ENCODE measurements at places on chromosomes 3 and 15.

- no peaks in the 10 kb centered on the region for H3K27me3 ChIP-seq
- no peak overlapping the region for H3K4me3 ChIP-seq
- no peak for DNase-seq
- no peaks in the 10 kb centered on the region for H3K4me1 ChIP-seq
- no peaks in the 10 kb centered on the region for H3K36me3 ChIP-seq
- H3K27ac ChIP-seq = no peak overlapping the region
These were observed 22.6 kb downstream of the BHLHE40 start for GRCh38 chr3:5001805-5002173.

DNA sequence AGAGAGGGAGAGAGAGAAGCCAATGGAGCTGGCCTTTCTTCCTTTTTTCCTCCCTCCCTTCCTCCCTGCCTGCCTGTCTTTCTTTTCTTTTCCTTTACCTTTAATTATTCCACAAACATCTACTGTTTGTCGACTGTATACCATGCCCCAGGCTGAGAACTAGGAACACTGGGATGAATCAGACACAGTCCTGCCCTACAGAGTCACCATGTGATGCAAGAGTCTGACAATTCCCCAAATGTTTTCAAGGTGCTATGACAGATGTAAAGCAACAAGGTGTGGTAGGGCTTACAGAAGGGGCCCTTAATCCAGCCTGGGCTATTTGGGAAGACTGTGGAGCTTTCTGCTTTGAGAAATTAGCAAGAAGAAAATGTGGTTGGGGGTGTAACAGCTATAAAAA lies 4.0 kb upstream of the SPSB4 start:
- H3K4me1 ChIP-seq = peaks cover 14% of the 10 kb centered on the region
- H3K4me3 ChIP-seq = no peak overlapping the region
- no peak for DNase-seq
- H3K27me3 ChIP-seq = no peaks in the 10 kb centered on the region

DNA sequence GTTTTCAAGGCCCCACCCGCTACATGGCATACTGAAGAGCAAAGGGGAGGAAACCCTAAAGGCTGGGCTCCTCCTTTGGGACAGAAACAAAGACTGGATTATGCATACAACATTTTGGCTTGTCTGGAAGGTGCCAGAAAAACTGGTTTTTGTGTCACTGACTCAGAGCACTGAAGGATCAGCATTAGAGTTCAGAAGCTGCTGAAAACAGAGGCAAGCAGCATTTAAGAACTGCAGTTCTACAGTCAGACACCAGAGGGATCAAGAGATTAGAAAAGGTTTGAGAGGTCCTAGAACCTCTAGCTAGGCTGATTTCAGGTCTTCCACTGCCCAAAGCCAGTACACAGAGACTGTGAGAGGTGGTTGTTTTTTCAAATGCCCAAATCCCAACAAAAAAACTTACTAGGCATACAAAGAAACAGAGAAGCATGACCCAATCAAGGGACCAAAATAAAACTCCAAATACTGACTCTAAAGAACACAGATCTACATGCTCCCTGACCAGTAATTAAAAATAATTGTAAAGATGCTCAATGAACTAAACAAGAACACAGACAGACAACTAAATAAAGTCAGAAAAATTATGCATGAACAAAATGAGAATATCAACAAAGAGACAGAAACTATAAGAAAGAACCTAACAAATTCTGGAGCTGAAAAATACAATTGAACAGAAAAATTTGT lies 91.2 kb downstream of the SENP2 start:
- no peaks in the 10 kb centered on the region for H3K27me3 ChIP-seq
- H3K36me3 ChIP-seq = no peaks in the 10 kb centered on the region
- DNase-seq = no peak
- no peak overlapping the region for H3K4me3 ChIP-seq
- no peak overlapping the region for H3K27ac ChIP-seq
- no peaks in the 10 kb centered on the region for H3K4me1 ChIP-seq

DNA sequence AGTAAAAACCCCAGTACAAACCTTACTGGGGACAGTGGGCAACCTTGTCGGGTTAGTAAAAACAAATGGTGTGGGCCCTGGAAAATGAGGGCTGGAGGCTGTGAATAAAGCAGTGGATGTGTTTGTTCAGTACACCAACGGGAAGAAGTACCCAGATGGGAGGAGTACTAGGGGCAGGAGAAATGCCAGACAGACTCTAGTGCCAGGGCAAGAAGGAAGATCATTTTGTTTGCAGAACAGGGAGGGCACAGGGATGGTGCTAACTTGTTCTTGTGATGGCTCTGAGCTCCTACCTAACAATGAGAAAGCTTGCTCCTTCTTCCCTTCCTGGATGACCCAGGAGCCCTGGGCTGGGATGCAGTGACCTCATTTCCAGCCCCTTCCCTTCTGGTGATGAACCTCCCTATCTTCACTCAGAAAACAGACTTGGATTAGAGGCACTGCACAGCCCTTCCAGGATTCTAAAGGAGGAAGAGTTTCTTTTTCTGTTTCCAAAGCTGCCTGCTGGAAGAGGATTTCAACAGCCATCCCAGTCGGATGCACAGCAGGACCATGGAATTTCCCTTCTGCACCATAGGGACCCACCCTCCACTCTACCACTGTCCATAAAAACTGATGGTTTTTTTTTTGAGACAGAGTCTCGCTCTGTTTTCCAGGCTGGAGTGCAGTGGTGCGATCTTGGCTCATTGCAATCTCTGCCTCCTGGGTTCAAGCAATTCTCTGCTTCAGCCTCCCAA lies 6.1 kb downstream of the RASSF1 start:
- DNase-seq = no peak
- H3K4me1 ChIP-seq = peaks cover 48% of the 10 kb centered on the region
- H3K27ac ChIP-seq = peak overlapping the region; percentile 30
- H3K4me3 ChIP-seq = no peak overlapping the region
- H3K36me3 ChIP-seq = peaks cover 23% of the 10 kb centered on the region

DNA sequence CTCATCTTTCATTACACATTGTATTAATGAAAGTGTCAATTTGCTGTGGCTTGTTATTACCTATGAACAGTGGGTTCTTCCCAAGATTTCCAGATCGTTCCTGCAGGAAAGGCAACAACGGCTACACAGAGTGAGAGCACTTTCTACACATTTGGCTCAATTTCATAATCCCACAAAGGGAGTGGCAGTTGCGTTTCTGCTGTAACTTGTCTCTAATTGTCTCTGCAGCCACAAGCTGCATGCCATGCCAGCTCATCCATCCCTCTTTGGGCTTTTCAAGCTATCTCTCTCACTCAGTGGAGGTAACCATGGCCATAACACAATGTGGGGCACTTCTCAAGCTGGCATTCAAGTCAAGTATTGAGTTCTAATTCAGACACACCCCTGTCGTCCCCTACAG lies 27.7 kb upstream of the CPNE4 start:
- no peak overlapping the region for H3K27ac ChIP-seq
- H3K36me3 ChIP-seq = no peaks in the 10 kb centered on the region
- no peak for DNase-seq
- H3K27me3 ChIP-seq = no peaks in the 10 kb centered on the region
- no peak overlapping the region for H3K4me3 ChIP-seq

GRCh38 chr3:129025691-129026435 lies 24.8 kb downstream of the EFCC1 start:
- no peaks in the 10 kb centered on the region for H3K36me3 ChIP-seq
- no peak for DNase-seq
- H3K4me1 ChIP-seq = peaks cover 13% of the 10 kb centered on the region
- H3K27ac ChIP-seq = no peak overlapping the region
- no peaks in the 10 kb centered on the region for H3K27me3 ChIP-seq

GRCh38 chr15:31160297-31160696 lies 58.8 kb upstream of the TRPM1 start:
- H3K36me3 ChIP-seq = no peaks in the 10 kb centered on the region
- H3K27ac ChIP-seq = no peak overlapping the region
- no peaks in the 10 kb centered on the region for H3K27me3 ChIP-seq

DNA sequence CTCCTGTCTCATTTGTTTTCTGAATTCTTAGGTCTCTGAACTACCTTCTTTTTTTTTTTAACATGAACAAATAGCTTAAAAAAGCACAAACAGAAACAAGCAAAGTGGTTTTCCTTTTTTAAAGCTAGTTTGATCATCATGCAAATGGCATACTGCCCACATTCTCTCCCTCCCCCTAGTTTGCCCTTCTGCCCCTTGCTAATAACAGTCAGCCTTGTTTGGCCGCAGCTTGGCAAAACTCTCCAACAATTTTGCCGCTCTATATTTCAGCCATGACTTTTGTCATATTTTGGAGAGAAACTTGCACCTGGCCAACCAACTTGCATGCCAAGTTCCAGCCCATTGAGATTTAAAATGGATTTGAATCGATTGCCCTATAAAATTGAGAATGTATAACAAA lies 666.0 kb upstream of the NR2F2 start:
- peak; percentile 10 for DNase-seq
- H3K4me1 ChIP-seq = no peaks in the 10 kb centered on the region
- H3K27ac ChIP-seq = no peak overlapping the region
- H3K27me3 ChIP-seq = no peaks in the 10 kb centered on the region

GRCh38 chr3:34213478-34213877 lies 415.0 kb downstream of the PDCD6IP start:
- peak; percentile 43 for DNase-seq
- H3K27ac ChIP-seq = no peak overlapping the region
- H3K4me1 ChIP-seq = peaks cover 11% of the 10 kb centered on the region
- no peaks in the 10 kb centered on the region for H3K36me3 ChIP-seq

DNA sequence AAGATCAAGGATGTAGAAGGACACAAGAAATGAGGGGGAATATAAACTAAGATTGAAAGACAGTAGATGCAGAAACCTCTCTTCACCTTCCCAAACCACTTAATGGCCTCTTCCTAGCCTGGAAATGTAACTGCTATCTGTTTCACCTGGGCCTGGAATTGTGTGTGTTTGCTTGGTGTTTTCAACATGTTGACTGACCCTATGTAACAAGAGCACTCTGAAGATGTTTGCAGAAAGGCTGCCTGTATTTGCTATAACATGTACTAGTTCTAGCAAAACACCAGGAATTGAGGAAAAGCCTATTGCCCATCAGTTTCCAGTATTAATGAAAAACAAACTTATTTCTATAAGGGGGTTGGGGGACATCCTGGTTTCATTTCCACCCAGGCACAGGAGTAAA lies 248.3 kb downstream of the WDR72 start:
- H3K27ac ChIP-seq = no peak overlapping the region
- no peaks in the 10 kb centered on the region for H3K36me3 ChIP-seq
- no peaks in the 10 kb centered on the region for H3K27me3 ChIP-seq

- H3K4me1 ChIP-seq = no peaks in the 10 kb centered on the region
- no peaks in the 10 kb centered on the region for H3K27me3 ChIP-seq
- H3K36me3 ChIP-seq = no peaks in the 10 kb centered on the region
- H3K27ac ChIP-seq = no peak overlapping the region
- no peak for DNase-seq
- H3K4me3 ChIP-seq = no peak overlapping the region
These were observed 540.9 kb downstream of the MAGI1 start for GRCh38 chr3:65497846-65498245.

DNA sequence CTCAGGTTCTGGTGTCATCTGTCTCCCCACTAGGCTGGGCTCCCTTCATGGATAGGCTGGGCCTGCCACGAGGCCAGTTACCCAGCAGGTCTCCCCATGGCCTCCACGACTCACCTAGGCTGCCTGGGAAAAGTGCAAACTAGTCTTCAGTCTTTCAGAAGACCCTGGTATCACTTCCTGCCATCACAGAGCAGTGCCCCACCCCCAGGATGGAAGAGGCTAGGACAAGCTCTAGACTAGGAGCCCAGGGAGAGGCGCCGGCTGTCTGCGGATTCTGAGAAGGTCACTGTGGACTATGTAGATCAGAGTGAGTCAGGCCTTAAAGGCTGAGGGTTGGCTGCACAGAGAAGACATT lies 63.7 kb downstream of the CORO2B start:
- DNase-seq = no peak
- H3K27ac ChIP-seq = no peak overlapping the region
- H3K4me1 ChIP-seq = no peaks in the 10 kb centered on the region
- H3K4me3 ChIP-seq = no peak overlapping the region
- no peaks in the 10 kb centered on the region for H3K27me3 ChIP-seq

GRCh38 chr15:90761629-90762028 lies 44.5 kb downstream of the BLM start:
- H3K27me3 ChIP-seq = no peaks in the 10 kb centered on the region
- H3K4me1 ChIP-seq = no peaks in the 10 kb centered on the region
- no peak for DNase-seq
- no peak overlapping the region for H3K27ac ChIP-seq
- no peak overlapping the region for H3K4me3 ChIP-seq

DNA sequence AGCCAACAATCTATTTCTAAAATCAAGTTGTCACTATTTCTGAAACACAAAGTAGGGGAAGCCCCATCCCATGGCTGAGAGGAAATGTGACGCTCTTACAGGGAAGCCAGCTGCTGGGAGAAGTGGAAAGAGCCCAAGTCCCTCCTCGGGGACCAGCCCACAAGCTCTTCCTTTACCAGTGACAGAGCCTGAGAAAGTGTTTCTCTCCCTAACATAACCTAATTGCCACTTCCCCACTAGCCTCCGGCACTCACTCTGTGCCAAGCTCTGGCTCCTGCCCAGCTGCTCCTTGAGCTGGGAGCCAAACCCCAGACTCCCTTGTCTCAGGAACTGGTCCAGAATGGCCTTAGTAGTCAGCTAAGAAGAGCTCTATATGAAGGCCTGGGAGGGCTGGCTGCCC lies 42.9 kb downstream of the TNFAIP8L3 start:
- DNase-seq = no peak
- H3K4me3 ChIP-seq = no peak overlapping the region
- H3K27ac ChIP-seq = no peak overlapping the region
- no peaks in the 10 kb centered on the region for H3K27me3 ChIP-seq
- H3K4me1 ChIP-seq = peaks cover 13% of the 10 kb centered on the region

DNA sequence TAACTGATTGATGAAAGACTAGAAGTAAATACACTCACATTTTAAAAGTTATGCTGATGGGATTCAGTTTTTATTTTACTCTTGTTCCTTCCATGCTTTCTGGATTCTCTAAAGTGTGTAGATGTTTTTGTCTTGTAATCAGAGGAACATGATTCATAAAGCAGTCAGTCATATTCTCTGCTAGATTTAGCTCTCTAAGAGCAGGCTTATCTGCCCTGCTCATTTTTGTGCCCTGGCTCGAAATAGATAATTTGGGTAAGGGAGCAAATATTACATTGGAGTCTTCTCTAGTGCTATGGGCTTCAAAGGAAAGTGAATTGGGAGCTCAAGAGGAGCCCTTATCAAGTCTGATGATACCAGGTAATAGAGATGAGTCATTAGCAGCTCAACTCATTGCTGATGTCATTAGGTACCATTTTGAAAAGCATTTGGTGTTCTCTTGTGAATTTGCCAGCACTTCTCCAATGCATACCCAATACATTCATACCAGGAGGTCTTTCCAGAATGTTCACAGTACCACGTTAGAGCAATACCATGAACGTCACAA lies 27.7 kb downstream of the SACM1L start:
- H3K27ac ChIP-seq = no peak overlapping the region
- no peak overlapping the region for H3K4me3 ChIP-seq
- peaks cover 9% of the 10 kb centered on the region for H3K4me1 ChIP-seq
- no peaks in the 10 kb centered on the region for H3K27me3 ChIP-seq

DNA sequence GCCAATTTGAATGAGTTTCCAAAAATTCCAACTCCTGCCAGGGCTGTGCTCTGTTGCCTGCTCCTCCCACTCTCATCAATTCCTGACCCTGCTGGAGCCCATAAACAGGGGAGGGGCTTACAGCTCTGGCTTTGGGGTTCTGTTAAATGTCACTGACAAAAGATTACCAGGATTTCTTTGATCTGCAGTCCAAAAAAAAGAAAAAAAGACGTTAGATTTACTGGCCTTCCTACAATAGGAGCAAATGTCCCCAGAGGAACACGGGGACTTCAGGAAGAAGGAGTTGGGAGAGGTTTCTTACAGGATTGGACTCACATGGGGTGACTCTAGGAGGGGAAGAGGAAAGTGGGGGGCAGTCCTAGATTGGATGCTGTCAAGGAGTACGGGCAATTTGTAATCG lies 84.3 kb upstream of the RNF7 start:
- no peak overlapping the region for H3K27ac ChIP-seq
- DNase-seq = no peak
- H3K4me1 ChIP-seq = no peaks in the 10 kb centered on the region
- no peak overlapping the region for H3K4me3 ChIP-seq

Measured in body of pancreas (tissue), 4 donors.